ENCODE measurements at places on chromosomes 7 and 10.

- DNase-seq: no peak
These were observed 83.2 kb downstream of the GATA3 start for GRCh38 chr10:8137726-8138125.

DNA sequence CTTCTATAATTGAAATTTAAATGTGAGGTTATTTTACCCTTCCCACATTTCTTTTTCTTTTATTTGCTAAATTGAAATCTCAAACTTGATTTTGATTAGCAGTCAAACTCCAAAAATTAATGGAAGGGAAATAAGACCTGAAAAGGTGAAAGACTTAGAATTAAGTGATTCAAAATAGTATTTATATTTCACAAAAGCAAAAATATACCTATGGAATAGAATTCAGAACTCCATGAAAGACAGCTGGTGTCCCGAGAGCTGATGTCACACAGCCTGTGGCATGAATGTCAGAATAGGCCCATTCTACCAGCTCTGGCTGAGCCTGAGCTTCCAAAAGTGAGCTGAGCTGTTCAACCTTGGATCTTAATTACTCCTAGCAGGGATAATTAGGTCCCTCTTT, at the start of gene FAM24A:
FAM24A (plus strand) TSS at position 301 of the 400 bp plus-strand sequence. CDS start 1,025 bp downstream, outside the sequence.
- DNase-seq: no peak

- no peak for DNase-seq
These were observed 1.8 kb downstream of the LLCFC1 start for GRCh38 chr7:142940966-142941535.

GRCh38 chr7:91569728-91570457, 305.7 kb downstream of the FZD1 start:
- no peak for DNase-seq

GRCh38 chr7:120724955-120725354, 133.0 kb downstream of the TSPAN12 start:
- DNase-seq: no peak
